ENCODE measurements at places on chromosomes 7 and 10.

DNA sequence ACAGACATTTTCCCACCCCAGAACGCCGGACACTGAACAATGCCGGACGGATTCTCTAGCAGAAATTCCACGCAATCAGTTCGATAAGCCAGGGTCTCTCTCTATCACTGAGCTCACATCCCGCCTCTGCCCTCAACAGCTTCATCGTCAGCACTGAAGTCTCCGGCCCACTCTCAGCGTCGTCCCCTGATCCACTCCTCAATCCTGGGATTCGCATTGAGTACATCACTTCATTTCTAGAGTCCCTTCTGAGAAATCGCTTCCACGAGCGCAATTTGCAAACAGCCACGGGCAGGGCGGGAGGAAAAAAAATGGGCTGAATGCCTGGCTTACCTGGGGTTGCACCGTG lies 365 bp downstream of the YME1L1 start:
- DNase-seq: no peak

GRCh38 chr10:126207313-126207771 lies 180.9 kb downstream of the ADAM12 start:
- peak; percentile 93 for DNase-seq

DNA sequence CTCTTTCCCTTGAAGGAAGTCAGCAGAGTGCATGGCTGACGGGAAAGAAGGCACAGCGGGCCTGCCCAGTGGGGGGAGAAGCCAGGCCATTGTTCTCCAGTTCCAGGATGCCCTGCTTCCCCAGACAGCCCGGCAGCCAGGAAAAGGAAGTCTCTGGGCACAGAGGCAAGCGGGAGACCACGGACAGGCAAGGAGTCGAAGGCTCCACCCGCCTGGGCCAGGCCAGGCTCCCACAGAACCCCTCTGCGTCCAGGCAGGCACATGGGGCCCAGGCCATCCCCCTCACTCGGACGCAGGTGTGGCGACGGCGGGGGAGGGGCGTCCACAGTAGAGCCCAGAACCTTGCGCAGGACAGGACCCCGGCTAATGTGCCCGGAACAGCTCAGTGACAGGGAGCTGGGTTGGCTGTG lies 8.7 kb downstream of the GPR146 start:
- DNase-seq: no peak

DNA sequence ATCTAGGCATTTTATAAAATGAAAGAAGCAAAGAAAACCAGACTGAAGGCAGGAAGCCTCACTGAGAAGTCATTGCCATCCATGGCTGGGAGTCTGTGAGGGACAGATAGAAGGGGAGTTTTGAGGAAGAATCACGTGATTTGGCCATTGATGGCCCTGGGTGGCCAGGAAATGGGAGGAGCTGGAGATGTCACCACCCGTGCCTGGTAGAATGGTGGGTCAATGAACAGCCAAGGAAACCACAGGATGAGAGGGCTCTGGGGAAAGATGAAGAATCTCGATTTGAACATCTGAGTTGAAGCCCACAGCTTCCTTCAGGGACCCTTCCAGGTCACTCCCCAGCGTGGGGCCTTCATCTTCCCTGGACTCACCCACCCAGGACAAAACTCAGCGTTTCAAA lies 103.3 kb upstream of the CHST15 start:
- no peak for DNase-seq

DNA sequence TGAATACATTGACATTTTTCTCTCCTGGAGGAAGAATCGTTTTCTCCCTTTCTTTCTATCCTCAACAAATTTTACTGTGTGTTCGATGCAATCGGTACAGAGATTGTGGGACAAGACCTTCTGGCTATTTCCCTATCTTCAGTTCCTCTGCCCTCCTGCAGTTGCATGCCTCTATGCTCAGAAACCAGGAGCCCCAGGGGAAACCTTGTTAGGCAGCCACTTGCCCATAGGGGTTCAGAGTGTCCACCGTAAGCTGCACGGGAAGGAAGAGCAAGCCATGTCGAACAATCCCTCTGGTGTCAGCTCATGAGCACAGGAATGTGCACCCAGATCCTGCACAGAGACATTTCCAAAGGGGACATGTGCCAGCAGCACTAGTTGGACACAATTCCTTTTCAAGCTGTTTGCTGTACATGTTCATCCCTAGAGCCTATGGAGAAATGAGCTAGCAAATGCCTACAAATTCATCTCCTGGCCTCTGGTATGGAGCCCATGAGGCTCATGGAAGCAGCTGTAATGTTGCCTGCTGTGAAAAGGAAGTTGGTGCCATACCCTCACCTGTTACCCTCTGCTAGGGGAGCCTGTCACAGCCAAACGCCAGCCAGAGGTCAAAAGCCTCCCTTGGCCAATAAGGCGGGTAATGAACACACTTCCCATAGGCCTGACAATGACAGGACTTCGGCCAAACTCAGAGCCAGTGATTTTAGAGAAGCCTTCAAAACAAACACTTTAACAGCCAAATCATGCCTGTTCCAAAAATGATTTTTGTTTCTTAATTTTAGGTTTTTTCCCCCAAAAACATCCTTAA lies 35.9 kb upstream of the ASAH2 start:
- DNase-seq: no peak

GRCh38 chr10:85105614-85106255 lies 777.3 kb downstream of the CCSER2 start:
- DNase-seq: no peak

- DNase-seq: no peak
These were observed 136.1 kb downstream of the ATE1 start for GRCh38 chr10:121791761-121792160.

DNA sequence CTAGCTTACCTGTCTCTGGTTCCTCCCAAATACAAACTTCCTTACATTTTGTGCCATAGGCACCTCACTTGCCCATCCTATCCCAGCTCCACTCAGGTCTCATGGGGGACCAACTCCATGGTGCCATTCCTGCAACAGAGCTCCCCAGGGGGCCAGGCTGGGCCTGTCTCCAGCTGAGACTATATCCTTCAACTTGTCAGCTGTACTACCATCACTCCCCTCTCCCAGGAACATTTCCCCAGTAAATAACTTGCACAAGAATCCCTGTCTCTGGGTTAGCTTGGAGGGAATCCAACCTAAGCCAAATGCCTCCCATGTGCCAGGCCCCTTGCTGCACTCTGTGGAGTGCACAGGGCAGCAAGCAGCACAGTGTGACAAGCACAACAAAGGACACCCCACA lies 33.2 kb downstream of the FRMPD2 start:
- no peak for DNase-seq

GRCh38 chr10:124598196-124598595 lies 136.6 kb downstream of the LHPP start:
- no peak for DNase-seq

DNA sequence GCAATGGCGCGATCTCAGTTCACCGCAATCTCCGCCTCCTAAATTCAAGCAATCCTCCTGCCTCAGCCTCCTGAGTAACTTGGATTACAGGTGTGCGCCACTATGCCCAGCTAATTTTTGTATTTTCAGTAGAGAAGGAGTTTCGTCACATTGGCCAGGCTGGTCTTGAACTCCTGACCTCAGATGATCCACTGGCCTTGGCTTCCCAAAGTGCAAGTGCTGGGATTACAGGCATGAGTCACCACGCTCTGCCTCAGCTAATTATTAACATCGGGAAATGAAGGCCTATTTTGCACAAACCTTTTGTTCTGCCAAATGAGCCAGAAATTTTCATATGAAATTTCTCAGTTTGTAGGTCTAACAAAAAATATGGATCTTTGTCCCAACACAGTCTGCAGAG lies 106.7 kb upstream of the ODAD2 start:
- DNase-seq: no peak

GRCh38 chr7:134676743-134677142 lies 30.1 kb downstream of the BPGM start:
- no peak for DNase-seq

GRCh38 chr7:128872394-128872824 lies 9.8 kb downstream of the ATP6V1F start:
- no peak for DNase-seq

DNA sequence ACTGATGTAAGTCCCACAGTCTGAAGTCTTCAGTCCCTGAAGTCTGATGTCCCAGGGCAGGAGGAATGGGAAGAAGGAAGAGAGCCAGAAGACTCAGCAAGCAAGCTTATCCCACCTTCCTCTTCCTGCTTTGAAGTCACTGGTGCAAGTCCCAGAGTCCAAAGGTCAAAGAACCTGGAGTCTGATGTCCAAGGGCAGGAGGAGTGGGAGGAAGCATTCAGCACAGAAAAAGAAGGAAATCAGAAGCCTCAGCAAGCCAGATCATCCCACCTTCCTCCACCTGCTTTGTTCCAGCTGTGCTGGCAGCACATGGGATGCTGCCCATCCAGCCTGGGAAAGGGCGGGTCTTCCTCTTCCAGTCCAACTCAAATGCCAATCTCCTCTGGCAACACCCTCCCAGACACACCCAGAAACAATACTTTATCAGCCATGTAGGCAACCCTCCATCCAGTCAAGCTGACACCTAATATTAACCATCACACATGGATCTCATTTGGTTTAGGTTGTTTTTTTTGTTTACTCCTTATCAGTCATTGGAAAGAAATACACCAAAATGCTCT lies 50.9 kb downstream of the ADAM12 start:
- no peak for DNase-seq

- DNase-seq: no peak
These were observed 84.5 kb upstream of the CSTF2T start for GRCh38 chr10:51783941-51784340.

DNA sequence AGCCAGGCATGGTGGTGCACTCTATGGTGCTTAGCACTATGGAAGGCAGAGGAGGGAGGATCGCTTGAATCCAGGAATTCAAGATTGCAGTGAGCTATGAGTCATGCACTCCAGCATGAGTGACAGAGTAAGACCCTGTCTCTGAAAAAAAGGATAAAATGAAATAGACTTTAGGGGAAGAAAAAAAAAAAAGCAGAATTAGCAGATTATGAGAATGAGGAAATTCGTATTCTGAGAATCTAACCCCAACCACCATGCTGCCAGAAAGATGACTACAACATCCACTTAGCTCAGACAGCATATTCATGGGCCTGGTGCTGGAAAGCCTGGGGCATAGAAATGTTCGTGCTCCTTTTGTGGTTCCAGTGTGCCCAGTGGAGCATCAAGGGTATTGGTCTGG lies 63.3 kb downstream of the TMEM26 start:
- no peak for DNase-seq

DNA sequence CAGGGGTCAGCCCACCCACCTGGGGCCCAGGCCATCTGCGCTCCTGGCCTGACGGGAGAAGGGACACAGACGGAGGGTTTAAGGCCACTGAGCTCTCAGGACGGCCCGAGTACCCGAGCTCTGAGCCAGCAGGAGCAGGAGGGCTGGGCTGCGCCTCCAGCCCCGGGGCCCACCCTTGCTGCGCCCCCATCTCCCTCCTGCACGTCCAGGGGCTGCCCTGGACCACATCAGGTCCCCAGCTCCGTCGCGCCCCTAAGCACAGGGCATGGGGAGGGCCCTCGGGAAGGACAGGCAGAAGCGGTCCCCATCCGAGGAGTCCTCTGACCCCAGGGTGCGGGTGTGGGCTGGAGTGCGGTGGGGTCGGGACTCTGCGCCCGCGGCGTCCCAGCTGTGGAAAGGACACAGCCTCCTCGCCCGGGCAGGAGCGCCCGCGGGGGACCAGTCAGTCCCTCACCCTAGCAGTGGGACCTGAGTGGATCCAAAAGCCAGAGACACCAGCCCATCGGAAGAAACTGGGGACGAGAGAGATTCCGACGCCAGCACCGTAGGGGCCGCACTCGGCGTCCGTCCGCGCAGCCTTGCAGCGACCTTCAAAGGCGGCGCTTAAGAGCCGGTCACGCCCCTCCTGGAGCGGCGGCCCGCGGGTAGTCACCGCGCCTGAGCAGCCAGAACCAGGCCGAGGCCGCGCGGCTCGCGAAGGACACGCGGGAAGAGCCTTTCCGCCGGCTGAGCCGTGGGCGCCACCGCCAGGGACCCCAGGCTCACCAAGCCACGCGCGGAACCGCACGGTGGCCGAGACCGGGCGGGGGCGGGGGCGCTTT lies 15.9 kb downstream of the CAMK2B start:
- DNase-seq: peak; percentile 19

DNA sequence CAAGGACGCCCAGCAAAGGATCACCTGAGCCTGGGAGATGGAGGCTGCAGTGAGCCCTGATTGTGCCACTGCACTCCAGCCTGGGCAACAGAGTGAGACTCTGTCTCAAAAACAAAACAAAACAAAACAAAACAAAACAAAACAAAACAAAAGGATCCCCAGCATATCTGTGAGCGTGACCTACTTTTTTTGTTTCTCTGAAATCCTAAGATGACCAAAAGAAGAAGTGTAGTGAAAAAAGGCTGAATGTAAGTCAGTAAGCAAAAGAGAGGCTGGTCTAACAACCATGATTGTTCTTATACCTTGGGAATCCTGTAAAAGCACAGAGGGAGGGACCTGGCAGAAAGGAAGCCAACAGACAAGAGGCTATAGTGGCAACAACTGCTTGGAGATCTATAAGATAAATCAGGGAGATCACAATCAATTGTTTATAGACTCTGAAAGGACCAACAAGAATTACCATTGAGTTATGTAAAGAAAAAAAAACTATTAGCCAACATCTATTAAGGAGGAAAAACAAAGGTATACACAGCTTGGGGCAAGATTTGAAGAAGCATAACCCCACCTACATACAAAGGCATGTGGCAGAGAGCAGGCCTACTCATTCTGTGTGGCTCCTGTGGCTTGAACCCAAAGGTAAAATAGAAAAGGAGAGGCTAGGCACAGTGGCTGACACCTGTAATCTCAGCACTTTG lies 255.2 kb upstream of the KLF14 start:
- no peak for DNase-seq

GRCh38 chr7:50267525-50268041 lies 36.9 kb upstream of the IKZF1 start:
- no peak for DNase-seq

GRCh38 chr7:24697416-24697815 lies 59.8 kb downstream of the GSDME start:
- no peak for DNase-seq

GRCh38 chr7:116354546-116355423 lies 144.4 kb downstream of the TES start:
- peak; percentile 84 for DNase-seq

- no peak for DNase-seq
These were observed 329.9 kb downstream of the PTPRN2 start for GRCh38 chr7:158257516-158258410.

- peak; percentile 20 for DNase-seq
These were observed 54.1 kb downstream of the ZNF467 start for GRCh38 chr7:149719050-149719899.
